ENCODE measurements at places on chromosomes 6 and 20. TPM values are rescaled to one million over a fixed set of nuclear protein-coding genes. Genes with fewer than 3 reads are reported as not detected.

GRM1 gene
- total RNA-seq: not detected

GRCh38 chr20:42063141-42063540, 445.0 kb upstream of the CHD6 start:
- DNase-seq: no peak

DNMT3B gene
- 1.8 TPM for total RNA-seq

GRCh38 chr6:82957171-82957867, 108.3 kb downstream of the UBE3D start:
- no peak for DNase-seq

DNA sequence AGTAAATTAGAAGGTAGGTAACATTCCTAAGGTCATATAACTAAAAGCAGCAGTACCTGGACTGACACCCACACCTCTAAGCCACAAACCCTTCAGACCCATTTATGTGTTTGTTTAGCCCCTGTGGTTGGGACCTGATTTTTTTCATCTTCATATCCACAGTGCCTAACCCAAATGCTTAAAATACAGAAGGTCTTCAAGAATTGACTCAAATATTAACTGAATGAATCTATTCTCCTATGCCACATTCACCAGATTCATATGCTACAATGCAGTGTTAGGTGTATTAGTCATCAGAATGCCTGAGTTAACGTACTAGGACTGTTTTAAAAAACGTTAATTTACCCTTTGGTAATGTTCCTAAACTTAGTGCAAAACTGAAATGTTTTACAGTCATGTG, 124.8 kb downstream of the AHI1 start:
- DNase-seq: no peak

DNA sequence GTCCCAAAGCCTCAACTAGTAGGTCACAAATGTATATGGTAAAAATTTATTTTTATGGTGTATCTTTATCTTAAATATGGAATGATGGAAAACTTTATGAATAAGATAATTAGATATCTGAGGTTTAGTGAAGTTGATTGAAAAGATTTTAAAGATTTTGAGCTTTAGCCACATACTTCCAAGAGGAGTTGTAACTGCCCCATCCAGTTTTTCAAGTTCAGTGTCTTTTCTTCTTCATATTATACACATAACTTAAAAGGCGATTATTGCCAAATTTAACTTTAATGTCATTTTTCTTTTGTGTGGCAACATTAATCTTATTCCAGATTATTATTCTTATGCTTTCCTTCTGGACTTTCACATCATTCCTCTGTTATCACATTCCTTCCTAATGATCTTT, 266.4 kb downstream of the TINAG start:
- DNase-seq: no peak

DNA sequence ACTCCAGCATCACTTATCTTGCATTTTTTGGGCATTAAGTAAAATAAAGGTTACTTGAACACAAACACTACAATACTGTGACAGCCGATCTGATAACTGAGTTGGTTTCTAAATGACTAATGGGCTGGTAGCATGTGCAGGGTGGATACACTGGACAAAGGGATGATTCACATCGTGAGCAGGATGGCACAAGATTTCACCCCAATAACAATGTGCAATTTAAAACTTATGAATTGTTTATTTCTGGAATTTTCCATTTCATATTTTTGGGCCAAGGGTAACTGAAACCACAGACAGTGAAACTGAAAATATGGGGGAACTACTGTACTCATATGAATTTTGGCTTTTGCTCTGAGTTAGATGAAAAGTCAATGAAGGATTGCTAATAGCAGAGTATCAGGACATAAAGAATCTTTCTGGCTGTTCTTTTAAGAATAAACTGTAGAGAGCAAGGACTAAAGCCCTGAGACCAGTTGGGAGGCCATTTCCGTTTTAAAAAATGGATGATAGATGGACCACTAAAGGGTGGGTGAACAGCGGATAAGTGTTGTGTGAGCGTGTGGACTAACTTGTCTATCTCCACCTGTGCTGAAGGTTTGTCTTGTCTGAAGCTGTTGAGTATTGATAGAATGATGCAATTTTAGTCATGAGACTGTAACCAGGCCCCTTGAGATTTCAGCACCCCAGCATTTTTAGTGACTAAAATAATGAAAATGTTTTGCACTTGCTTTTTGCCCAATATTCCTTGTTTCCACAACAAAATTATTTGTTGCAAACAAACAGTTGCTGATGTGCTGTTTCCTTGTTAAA, 8.2 kb downstream of the SPINT3 start:
- peak; percentile 17 for DNase-seq
